ENCODE measurements at places on chromosomes 3 and 15.

GRCh38 chr15:95795386-95795785 is 535.1 kb upstream of the NR2F2 start:
- DNase-seq: no peak

GRCh38 chr3:105863608-105864007 is 5.2 kb downstream of the CBLB start:
- no peak for DNase-seq

DNA sequence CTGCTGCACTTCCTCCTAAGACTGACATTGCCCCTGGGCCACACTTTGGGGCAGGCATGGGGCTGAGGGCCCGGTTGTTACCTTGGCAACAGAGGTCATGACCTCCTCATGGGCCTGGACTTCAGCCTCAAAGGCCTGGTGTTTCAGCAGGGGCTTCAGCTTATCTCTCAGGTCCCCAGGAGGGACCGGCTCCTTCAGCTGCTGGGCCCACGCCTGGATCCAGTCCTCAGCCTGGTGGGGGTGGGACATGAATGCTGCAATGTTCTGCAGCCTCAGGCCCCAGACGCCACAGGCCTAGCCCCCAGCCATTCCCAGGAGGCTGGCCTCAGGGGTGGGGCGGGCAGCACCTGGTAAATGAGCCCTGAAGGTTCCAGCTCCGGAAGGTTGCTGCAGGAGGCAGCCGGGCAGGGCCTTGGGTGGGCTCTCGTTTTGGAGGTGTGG is 27.6 kb downstream of the SPTBN5 start:
- DNase-seq: no peak

DNA sequence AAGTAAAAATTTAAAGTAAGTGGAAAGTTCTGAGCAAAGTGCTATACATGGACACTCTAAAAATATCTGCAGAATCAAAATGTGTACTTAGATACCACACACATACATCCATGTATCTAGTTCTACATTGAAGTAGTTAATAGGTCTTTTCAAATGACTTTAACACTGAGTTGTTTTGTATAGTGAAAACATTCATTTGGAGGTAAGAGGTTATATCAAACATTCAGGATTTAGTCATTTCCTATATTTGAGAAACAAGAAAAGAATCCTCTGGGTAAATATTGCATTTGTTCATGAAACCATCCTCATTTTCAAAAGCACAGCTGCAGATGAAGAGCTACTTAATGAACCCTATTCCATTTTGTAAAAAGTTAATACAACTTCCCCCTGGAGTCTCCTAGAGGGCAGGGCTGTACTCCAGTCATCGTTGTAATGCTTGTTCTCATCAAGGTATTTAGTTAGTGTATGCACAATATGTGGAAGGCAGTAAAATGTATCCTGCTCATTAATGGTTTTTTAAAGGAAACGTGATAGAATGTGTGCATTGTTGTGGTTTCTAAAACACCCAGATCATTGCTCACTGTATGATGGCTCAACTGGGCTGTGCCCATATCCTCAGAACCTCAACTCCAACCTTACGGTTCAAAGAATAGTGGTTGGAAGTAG is 26.2 kb downstream of the ARPP21 start:
- no peak for DNase-seq

DNA sequence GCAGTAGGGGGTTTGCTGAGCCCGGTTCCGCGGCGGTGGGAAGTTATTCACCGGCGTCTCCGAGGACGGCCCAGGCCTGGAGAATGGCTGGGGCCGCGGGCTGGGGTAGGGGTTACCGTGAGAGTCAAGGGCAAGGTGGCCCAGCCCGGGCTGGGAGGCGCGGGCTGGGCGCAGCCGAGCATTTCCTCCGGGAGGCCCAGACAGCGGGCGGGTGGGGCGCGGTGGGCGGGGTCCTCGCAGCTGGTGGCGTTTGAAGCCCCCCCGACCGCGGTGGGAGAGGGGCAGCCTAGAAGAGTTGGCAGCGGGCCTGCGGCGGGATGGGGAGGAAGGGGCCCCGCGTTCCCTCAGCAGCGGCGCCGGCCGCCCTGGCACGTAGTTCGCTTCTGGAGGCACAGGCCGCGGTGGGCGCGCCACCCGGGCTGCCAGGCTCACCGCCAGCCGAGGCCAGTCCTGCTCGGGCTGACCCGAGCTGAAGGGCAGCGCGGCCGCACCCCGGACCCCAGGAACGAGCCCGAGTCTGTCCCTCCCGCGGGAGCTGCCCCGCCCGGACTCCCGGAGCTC is 960 bp upstream of the KLF13 start:
- DNase-seq: no peak

GRCh38 chr3:105906836-105907235 is 38.0 kb upstream of the CBLB start:
- no peak for DNase-seq

DNA sequence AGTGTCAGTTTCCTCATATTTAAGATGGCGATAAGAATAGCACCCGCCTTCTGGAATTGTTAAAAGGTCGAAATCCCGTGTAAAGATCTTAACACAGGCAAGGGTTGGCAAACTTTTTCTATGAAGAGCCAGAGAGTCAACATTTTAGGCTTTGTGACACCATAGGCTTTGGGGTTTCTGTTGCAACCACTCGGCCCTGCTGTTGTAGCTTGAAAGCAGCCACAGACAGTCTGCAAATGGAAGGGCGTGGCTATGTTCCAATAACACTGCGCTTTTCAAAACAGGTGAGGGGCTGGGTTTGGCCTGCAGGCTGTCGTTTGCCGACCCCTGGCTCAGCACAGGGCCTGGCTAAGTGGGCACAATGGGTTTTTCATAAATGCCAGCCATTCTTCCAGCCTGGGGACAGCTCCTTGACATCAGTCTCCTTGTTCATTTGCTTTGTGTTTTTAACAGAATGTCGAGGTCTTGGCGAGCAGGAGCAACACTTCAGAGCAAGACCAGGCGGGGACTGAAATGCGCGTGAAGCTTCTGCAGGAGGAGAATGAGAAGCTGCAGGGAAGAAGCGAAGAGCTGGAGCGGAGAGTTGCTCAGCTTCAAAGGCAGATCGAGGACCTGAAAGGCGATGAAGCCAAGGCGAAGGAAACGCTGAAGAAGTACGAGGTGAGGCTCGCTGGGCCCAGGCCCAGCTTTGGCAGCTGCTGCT is 75.2 kb upstream of the MYZAP start:
- DNase-seq: no peak

- no peak for DNase-seq
These were observed 73.8 kb downstream of the AAGAB start for GRCh38 chr15:67180514-67181191.
